Amniotic stem cell (primary cell): ENCODE measurements at places on chromosomes 7 and 10.

DNA sequence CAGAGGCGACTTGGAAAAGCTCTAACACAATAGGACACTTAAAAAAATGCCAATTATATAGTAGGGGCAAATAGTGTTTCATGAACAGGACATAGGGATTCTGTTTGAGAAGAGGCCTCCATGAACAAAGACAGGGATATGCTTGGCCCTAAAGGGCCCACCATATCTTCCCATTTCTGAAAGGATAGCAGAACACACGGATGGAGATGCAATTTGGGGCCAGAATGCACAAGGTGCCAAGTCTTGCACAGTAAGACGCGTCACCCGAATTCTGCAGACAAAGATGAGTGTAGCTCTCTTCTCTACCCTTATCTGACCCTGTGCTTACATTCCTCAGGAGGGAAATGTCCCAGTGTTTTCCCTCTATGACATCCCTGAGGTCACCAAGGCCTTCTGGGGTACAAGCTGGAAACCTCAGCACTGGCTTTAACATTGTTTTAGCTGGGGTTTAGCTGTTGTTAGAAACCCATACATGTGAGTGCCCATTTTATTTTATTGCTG is 12.8 kb downstream of the PRKCQ start:
- DNase-seq = no peak

- no peak for DNase-seq
Observed at GRCh38 chr10:127738512-127739424, 1.8 kb downstream of the FOXI2 start.

GRCh38 chr7:41824284-41824683 is 121.4 kb upstream of the INHBA start:
- DNase-seq = no peak

- DNase-seq = no peak
Observed at GRCh38 chr7:151652111-151652510, 132.4 kb upstream of the RHEB start.

GRCh38 chr10:118698421-118698820 is 56.3 kb downstream of the CACUL1 start:
- no peak for DNase-seq

GRCh38 chr7:98831641-98832221 is 38.1 kb downstream of the TMEM130 start:
- DNase-seq = no peak

DNA sequence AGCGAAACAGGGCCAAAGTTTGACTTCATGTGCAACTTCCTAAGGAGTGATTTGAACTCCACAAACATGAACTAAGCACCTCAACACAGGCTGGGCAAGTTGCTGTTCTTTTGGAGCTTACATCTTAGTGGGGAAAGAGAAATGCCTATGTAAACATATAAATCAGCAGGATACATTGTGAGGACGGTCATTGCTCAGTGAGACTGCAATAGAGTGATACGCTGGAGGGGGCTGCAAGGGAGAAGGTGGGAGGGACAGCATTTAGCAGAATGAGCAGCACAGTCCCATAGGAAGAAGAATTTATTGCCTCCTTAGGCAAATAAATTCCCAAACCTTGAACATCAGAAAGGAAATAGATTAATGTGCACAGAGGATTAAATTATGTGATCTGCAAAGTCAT is 90.0 kb downstream of the EGFR start:
- no peak for DNase-seq

DNA sequence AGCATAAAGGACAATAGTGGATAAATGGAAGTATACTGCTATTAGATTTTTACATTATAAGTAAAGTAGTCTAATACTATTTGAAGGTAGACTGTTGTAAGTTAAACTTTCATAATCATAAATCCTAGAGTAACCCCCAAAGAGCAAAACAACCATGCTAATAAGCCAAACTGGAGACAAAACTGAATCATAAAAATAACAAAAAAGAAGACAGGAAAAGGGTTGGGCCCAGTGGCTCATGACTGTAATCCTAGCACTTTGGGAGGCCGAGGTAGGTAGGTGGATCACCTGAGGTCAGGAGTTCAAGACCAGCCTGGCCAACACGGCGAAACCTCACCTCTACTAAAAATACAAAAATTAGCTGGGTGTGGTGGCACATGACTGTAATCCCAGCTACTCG is 9.7 kb downstream of the CACUL1 start:
- DNase-seq = no peak

- no peak for DNase-seq
Observed at GRCh38 chr10:57506414-57507094, 761.1 kb downstream of the IPMK start.

DNA sequence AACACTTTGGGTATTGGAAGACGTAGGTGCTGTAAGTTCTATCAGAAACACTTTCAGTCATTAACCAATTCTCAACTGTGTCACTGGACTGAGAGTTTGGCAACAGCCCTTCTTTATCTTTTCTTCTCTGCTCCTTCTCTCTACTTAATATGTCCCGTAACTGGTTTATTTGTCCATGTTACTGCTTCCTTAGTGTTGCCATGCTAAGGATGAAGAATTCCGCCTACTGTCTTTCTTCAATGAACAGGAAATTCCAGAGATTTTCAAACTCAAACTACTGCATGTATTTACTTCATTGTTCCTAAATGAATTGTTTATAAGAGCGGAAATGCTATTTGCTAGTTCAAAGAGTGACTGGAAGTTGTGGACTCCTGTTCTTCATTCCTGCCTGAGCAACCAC is 143.7 kb downstream of the TAX1BP1 start:
- DNase-seq = no peak

- DNase-seq = no peak
Observed at GRCh38 chr7:21942955-21943354, 2.7 kb downstream of the CDCA7L start.
